CD8-positive, alpha-beta memory T cell (primary cell): ENCODE measurements at places on chromosomes 5 and 9. TPM values are rescaled to one million over a fixed set of nuclear protein-coding genes. Genes with fewer than 3 reads are reported as not detected.

Gene SLC34A1
- total RNA-seq, result not detected

Gene ZNF883
- 1.2 TPM for total RNA-seq

- no peak for DNase-seq
These were observed 105.0 kb downstream of the ACER2 start for GRCh38 chr9:19513671-19514275.

DNA sequence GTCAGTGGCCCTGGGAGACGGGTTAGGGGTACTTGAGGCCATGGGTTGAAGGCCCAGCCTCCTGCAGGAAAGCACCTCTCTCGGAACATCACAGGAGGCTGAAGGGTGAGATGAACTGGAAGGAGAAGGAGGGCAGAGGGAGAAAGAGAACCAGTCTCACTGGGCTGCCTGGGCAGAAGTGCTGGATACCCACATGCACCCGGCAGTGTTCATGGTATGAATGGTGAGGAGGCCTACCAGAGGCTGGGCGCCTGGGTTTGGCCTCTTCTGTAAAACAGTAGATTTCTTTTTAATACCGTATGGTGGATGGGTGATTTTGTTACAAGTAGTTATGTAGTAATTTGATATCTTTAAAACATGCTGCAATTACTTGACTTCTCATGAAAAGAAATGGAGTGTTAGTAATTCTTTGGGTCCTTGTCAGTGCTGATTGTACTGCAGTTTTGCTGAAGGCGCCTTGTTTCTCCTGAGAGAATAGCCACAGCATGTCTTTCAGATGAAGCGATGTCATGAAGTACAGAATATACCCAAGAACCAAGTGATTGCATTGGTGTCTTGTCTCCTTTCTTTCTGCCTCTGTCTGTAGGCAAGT lies 258.6 kb downstream of the FANCC start:
- no peak for DNase-seq

DNA sequence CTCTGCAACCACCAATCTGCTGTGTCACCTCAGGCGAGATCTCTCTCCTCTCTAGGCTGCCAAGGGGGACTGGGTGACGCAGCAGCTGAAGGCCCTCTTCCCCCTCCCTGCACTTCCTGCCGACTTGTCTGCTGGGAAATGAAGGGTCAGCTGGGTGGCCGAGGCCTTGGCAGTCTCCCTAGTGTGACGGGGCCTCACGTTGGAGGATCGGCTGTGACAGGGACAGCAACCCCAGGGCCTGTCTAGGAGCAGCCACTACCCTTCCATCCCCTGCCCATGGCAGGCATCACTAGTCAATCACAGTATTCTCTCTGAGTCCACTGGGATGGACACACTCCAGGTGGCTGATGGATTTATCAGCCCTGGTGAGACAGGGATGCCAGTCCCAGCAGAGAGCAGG lies 107.3 kb upstream of the SARDH start:
- no peak for DNase-seq
